ENCODE measurements at places on chromosomes 3 and 15.

- no peak for DNase-seq
These were observed 225.1 kb downstream of the UACA start for GRCh38 chr15:70538278-70538677.

DNA sequence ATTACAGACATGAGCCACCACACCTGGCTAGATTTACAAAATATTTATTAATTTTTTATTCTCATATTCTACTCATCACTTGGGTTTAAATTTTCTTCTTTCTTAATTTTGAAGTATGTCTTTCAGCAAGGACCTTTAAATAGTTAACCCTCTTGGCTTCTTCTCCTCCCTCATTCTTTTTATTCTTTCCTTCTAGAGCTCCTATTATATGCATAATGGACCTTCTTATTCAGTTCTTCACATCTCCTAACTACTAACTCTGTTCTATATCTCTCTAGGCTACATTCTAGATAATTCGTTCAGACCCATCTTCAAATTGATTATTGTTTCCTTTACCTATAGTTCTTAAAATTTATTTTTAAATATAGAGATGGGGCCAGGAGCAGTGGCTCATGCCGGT, 43.2 kb upstream of the MTMR14 start:
- DNase-seq: no peak

DNA sequence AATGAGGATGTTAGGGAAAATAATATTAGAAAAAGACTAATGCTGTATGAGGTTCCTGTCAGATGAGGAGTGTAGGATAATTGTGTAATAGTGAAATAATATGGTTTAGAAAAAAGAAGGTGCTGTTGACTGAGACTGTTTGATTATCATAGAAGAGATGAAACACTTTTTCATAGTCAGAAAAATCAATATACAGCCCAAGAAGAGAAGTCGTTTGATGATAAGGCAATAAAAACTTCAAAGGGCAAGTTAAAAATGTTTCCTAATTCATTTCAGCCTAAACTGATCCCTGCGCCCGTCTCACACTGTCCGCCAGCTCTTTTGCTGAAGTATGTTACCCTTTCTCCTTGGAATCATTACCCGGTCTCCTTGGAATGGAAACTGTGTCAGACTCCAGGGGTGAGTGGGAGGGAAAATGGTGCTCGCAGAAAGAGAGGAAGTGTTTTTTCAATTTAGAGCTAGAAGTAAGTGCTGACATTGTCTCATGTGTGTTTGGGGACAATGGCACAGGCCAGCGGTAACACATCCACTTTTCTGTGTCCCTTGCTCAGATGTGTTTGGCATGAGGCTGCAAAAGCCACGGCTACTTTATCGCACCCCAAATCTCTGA, 23.6 kb downstream of the DUT start:
- no peak for DNase-seq

DNA sequence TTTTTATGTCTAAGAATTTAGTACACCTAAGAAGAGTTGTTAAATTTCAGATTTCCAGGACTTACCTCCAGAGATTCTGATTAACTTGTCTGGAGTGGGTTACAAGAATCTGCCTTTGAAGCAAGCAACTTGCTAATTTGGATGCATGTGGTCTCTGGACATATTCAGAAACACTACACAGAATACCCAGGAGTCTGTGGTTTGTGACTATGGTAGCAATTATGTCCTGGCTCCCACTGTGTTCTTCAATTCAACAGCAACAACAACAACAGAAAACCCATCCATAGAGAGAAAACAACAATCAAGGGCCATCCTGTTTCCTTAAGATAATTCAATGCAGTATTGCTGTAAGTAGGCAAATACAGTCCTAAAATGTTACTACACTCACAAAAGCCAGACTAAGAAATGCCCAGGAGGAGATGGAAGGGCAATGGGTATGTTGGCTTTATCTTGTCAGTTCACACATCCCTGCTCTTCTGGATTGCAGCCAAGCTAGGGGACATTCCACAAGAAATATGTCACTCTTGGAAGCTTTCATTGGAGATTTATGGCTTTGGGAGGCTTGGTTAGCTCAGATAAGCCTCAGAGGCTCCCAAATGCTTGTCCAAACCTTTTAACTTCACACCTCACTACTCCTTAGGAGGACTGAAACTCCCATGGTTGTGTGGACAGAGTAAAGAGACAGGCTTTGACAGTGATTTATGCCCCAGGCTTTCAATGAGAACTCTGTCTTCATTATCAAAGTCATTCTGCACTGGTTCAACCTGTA, 99.4 kb upstream of the MRPL3 start:
- DNase-seq: no peak

GRCh38 chr3:143771939-143772338, 76.3 kb downstream of the SLC9A9 start:
- no peak for DNase-seq

Data from NCI-H345 (cell line).